ENCODE measurements at places on chromosomes 4 and X.

GRCh38 chr4:74423104-74423503 lies 21.8 kb upstream of the AREG start:
- no peak for DNase-seq

GRCh38 chr4:1009542-1010394 lies 1.7 kb upstream of the FGFRL1 start:
- no peak for DNase-seq

GRCh38 chr4:146095091-146095690 lies 80.3 kb upstream of the LSM6 start:
- peak; percentile 29 for DNase-seq

DNA sequence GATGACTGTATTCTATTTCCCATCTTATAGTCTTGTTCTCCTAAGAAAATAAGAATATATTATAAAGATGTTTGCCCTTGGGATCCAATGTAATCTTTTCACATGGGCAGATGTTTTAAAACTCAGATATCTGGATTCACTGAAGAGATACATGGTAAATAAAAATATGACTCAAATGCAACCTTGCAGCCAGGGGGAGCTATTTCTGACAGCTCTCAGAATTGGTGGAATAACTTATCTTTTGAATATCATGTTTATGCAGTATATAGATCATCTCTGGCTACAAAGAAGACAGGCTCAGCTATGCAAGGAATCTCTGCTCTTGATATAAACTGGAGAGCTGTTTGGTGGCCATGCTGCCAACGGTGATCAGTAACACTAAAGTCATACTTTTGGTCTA lies 274.7 kb downstream of the GLUD2 start:
- DNase-seq, result no peak

DNA sequence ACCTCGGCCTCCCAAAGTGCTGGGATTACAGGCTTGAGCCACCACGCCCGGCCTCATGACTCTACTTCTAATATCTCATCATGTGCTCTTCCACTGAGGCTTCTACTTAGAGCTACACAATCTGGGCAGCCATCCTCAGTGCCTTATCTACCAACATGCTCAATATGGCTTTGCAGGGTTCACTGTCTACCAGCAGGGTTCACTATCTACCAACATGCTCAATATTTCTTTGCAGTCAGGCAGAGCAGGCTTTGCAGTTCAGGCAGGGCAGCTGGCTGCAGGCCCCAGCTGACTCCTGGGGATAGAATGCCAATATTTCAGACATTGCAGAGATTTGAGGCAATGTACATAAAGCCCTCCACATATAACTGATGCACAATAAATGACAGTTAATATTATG lies 47.5 kb downstream of the PKD2 start:
- DNase-seq, result no peak
